ENCODE measurements at places on chromosomes 2 and 18. TPM values are rescaled to one million over a fixed set of nuclear protein-coding genes. Genes with fewer than 3 reads are reported as not detected.

- DNase-seq, result no peak
Observed at GRCh38 chr2:136013955-136014354, 28.5 kb upstream of the DARS1 start.

GRCh38 chr2:162838136-162838497 is 450 bp downstream of the KCNH7 start:
- DNase-seq, result no peak

DNA sequence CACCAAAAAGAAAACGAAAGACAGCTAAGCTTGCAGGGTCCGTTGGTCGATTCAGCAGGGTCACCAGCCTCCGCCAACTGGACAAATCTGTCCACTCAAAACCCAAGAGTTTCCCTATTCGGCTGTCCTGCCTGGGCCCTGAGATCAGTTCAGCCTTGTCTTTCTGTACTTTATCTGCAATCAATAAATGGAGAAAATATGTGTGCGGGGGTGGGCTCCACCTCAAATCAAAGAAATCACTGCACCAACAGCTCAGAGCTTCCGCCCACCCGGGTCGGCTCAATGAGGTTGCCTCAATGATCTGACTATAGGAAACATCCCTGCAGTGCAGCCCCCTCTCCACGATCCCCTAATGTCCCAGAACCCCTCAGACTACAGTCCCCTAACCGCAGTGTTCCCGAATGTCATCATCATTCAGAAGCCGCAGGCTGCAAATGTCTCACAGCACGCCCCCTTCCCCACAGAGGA is 447 bp downstream of the GGCX start:
- no peak for DNase-seq

GRCh38 chr18:9792565-9793245 is 84.6 kb downstream of the RAB31 start:
- no peak for DNase-seq

GRCh38 chr2:55054106-55054875 is 4.0 kb upstream of the RTN4 start:
- no peak for DNase-seq

DNA sequence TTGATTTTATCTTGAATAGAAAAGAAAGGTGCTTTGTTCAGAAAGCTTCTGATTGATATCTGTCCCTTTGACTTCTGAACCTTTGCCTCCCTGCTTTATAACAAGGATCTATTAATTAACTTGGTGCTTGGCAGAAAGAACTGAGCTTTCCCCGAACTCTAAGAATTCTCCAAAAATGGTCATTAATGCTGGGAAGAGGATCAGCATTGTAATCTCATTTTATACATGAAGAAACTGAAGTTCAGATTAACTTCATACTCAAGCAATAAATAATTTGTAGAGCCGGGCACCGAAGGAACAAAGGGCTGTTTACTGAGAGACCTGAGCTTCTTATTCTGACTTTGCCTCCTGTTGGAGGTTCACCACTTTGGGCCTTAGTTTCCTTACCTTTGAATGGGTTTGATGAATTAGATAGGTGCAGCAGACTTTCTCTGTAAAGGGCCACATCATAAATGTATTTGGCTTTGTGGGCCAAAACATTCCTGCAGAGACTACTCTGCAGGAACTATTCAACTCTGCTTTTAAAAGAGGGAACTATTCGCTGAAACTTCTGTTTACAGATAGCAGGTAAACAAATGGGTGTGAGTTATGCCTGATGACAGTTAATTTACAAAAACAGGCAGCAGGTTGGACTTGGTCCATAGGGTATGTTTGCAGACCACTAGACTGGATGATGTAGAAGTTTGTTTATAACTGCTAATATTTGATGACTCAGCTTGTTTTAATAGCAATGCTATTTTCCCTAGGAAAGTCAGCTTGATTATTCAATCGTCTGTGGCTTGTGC is 272.9 kb downstream of the TGIF1 start:
- DNase-seq, result no peak

DNA sequence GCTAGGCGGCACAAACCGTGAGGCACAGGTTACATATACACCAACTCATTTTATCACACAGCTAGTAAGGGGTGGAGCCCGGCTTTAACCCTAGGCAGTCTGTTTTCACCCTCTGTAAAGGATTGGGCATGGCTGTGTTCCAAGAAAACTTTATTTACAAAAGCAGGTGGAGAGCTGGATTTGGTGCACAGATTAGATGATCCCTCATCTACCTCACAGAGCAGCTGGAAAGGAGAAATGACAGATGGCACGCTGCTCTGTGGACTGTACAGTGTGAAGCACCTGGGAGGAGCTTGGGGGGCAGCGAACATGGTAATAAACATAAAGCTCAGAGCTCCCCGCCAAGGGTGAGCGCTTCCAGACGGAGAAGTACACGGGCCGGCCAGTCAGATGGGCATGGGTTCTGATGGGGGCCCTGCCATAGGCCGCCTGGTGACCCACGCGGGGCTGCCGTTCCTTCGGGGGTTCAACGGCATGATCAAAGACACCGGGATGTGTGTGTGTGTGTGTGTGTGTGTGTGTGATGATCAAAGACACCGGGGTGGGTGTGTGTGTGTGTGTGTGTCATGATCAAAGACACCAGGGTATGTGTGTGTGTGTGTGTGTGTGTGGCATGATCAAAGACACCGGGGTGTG is 862 bp upstream of the TMEM177 start:
- no peak for DNase-seq

DNA sequence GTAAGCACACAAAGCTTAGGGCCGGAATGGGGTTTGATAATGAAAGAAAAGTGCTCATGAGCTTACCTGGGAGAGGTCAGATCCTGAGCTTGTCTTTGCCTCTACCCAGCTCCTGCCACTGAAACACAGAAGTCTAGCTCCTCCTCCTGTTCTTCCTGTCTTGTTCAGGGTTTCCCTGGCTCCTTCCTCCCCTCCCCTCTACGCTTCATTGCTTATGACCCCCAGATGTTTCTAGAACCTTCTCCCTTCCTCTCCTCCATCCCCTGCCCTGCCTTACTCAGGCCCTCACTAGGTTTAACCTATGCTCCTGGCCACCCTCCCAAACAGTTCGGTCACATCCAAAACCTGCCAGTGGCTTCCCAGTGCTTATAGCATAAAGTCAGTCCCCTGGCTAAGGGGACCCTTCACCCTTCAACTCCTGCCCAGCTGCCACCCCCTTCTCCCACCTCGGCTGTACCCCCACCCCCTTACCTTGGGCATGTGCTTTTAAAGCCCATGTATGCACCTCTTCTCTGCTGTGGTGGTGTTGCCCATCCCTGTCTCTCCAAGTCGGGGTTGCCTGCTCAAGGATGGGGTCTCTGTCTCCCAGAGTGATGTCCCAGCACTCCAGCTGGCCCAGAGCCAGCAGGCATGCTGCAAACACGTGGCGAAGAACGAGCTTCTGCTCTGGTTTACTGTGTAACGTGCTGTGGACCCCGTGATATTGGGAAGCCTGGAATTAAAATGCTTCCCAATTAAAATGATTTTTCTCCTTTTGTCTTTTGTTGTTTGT is 233.6 kb downstream of the TPGS2 start:
- peak; percentile 46 for DNase-seq

Gene C2orf66
- total RNA-seq, result not detected

Gene PLA2R1
- 3.0 TPM for total RNA-seq

Gene DNAJB2
- total RNA-seq, result 83.3 TPM

Gene ASB18
- 4.5 TPM for total RNA-seq
